ENCODE measurements at places on chromosomes 13 and 19.

DNA sequence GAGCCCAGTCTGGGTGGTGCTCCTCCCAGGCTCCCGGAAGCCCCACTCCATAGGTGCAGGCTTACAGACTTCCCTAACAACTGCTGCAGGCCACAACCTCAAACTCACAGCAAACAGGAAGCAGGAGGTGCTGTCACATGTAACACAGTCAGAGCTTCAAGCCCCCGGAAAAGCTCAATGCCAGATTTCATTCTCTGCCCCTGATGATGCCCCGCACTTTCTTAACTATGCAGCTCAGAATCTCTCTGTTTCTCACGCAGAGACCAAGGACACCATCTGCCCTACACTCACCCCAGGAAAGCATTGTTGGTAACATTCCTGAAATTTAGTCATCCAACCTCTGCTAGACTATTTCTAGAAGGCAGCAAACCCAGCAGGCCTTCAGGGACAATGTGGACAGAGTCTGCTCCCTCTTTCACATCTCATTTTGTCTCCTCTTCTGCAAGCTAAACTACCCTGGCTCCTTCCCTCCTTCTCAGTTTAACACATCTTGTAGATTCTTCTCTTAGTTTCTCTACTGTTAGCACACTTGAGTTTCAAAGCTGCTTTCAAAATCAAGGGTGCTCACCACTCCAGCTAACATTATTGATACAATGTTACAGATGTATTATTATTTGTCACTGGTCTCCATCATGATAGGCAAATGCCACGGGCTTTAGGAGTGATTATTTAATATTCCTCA is 162.5 kb downstream of the KCTD12 start:
- peak; percentile 96 for DNase-seq

- DNase-seq: no peak
These were observed 213.3 kb downstream of the OLFM4 start for GRCh38 chr13:53241891-53242348.

DNA sequence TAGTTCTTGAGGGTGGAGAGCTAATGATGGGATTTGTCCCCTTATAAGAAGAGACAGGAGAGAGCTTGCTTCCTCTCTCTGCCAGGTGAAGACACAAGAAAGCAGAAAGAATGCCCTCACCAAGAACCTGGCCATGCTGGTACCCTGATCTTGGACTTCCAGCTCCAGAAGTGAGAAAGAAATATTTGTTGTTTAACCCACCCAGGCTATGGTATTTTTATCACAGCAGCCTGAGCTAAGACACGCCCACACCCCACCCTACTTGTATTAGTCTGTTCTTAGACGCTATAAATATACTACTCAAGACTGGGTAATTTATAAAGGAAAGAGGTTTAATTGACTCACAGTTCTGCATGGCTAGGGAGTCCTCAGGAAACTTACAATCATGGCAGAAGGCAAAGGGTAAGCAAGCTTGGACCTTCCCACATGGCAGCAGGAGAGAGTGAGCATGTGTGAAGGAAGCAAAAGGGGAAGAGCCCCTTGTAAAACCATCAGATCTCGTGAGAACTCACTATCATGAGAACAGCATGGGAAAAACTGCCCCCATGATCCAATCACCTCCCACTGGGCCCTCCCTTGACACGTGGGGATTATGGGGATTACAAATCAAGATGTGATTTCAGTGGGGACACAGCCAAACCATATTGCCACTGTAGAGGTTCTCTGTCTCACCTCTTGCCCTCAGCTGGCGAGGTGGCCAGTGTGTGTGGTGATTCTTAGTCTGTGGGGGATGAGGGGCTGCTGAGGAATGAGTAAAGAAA is 57.4 kb upstream of the RCBTB2 start:
- no peak for DNase-seq

DNA sequence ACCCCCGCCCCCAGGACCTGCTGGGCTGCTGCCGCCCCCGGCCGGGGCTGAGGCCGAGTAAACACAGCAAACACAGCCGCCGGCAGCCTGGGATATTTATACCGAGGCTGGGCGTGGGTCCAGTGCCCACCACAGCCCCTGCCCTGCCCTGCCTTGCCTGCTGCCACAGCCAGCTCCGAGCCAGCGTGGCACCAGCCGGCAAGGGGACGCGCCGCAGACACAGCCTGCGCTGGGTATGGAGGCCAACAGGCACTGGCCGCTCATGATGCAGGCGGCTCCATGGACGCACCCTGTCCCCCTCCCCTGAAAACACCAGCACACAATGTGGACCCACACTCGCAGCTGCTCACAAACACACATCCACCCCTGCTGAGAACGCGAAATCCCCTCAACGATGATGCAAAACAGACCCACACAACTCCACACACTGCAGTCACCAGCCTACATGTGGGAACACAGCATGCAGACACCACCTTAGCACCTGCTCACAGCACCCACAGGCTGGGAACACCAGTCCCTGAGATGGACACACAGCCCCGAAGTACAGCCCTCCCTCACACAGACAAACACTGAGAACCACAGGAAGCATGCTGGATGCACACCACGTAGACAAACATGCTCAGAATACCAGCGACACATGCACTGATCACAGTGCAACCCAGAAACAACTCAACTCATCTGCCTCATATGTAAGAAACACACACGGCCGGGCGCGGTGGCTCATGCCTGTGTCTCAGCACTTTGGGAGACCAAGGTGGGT is 16.2 kb downstream of the CCDC97 start:
- peak; percentile 50 for DNase-seq

DNA sequence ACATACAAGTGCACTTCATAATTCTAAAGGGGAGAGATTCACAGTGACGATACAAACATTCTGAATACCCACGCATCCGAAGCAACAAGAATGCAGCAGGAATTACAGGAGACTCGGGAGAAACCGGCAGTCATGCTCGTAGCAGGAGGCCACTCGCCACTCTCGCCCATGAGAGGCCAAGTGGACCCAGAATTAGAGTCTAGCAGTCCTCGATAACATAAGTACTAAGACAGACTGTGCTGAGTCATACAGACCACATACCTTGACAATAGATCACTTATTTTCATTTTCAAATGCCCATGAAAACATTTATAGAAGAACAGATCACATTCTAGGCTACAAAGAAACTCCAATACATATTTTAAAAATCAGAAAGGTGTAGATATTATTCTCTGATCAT is 299.1 kb upstream of the TSHZ3 start:
- peak; percentile 7 for DNase-seq

- DNase-seq: peak; percentile 35
These were observed 866 bp upstream of the LMO7 start for GRCh38 chr13:75635101-75635827.

DNA sequence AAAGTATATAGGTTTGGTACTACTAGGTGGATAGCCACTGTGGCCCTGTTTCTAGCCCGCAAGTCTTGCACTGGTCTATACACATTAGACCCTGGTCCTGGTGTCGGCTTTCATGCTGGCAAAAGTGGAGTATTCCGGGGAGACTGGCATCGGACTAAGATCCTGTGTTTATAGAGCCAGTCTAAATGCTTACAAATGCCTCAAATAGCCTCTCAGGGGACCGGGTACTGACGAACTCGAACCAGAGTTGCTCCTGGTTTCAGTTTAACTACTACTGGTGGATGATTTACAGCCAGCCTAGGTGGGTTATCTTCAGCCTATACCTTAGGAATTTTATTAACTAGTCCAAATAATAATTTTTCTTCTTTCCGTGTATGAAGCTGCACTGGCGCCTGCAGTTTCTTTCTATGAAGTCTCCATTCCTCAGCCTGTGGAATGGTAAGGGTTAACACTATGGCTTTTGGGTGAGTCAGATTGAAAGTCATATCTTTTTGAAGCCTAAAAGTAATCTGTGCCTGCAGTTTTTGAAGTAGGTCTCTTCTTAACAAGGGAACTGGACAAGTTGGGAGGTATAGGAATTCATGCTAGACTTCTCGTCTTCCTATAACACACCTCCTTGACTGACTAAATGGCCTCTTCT is 51.3 kb downstream of the OR10H4 start:
- no peak for DNase-seq

GRCh38 chr13:44271031-44271455 is 102.6 kb upstream of the SERP2 start:
- peak; percentile 50 for DNase-seq

DNA sequence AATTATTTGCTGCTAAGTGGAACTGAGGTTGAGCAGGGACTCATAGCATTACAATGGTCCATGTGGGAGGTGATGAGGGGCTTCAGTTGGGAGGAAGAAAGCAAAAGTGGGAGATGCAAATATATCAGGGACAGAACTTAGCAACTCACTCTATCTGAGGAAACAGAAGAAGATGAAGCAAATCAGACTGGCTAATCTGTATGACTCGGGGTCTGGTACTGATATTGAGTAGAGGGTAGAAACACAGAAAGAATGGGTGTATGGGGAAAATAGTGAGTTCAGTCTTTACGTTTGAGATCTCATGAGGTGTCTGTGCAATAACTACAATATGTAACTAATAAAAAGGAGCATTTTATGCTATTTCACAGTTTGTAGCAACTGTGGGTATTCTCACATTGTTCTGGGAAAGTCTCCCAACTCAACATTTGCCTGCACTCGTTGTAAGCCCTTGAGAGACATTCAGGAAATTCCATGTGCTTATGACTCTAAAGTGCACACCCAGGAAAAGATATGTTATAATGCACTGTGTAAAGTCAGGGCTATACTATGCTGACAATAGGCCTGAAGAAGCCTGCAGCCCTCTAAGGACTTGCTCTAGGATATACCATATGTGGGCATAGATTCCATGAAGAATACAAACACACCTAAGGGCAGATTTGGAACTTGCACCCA is 183.5 kb downstream of the SPRY2 start:
- DNase-seq: peak; percentile 80

DNA sequence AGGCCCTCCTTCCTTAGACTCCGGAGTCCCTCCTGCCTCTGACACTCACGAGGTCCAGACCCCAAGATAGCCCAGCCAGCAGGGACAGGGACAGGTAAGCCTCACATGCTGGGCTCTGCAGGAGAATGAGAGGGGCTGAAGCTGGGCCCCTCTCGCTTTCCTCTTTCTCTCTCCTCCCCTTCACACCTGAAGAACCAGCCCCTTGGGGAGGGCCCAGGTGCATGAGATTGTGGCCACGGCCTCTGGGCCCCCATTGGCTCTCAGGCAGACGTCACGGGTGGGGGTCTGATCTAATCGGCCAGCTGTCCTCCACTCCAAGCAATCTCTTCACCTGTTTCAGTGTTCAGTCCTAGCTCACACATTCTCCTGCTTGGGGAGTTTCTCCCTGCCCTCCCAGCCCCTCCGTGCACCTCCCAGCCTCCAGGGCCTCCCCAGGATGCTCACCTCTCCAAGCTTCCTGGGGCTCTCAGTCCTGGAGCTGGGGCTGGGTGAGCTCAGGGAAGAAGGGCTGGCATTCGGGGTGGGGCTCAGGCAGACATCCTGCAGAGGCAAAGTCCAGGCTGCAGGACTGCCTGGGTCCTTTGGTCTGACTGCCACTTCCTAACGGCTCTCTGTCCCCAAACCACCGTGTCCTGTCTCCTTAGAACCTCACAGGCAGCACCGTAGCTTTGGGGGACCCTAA is 2.8 kb downstream of the TMEM150B start:
- no peak for DNase-seq

GRCh38 chr13:23634897-23635296 is 64.7 kb downstream of the TNFRSF19 start:
- DNase-seq: no peak

DNA sequence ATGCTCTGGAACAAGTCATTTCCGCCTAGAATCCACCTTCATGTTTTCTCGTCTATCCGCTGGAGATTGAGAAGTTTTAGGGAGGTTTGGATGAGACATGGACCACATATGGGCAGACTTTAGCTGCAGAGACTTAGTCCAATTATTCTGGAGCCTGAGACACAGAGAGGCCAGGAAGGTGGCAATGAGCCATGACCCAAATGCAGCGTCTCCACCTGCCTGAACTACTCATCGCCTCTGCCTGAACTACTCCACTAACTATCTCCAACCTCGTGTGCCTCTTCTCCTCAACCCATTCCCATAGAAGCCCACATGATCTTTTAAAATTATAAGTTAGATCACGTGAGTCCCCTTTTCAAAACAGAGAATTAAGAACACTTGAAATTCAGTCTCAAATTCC is 5.6 kb downstream of the PLEKHA4 start:
- no peak for DNase-seq

DNA sequence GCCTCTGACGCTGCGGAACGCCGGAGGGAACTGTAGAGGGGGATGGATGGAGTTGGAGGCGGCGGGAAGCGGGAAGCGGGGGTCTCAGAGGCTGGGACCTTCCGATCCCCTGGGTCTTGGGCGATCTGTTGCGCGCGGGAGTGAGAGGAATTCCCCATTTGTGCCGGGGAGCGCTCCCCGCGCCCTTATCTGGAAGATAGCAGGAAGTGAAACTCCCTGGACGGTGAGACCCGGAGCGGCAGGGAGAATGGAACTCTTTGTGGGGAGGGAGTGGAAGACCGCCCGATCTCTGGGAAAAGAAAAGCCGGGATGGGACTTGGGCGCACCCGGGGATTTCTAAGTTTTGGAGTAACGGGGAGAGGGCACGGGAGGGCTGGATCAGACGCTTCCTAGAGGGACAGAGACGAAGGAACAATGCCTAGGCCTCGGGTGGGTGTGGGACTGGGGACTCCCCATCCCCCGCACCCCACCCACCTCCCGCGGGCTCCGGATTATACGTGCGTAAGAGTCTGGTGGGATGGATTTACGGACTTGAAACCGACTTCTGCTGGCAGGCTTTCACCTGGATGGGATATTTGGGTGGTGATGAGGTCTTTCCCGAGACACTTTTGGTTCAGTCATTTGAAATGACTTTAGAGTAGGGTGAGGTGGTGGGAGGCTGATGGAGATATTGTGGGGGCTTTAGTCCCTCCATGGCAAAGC is 495 bp downstream of the LSR start:
- DNase-seq: no peak

DNA sequence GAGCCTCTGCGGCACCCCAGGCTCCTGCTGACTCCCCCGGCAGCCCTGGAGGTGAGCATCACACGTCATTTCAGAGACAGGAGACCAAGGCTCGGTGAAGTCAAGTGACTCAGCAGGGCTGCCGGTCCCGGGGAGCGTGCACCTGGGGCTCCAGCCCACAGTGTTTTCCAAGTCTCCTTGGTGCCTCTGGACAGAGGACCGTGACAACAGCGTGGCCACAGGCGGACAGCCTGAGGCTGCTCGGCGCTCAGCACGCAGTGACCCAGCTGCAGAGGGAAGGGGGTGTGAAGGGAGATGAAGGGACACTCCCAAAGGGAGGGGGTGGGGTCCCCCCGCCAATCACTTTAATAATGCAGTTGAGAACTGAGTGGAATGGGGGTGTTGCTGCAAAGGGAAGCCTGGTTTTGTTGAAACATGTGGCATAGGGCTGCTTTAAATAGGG is 17.5 kb upstream of the ASPDH start:
- no peak for DNase-seq

DNA sequence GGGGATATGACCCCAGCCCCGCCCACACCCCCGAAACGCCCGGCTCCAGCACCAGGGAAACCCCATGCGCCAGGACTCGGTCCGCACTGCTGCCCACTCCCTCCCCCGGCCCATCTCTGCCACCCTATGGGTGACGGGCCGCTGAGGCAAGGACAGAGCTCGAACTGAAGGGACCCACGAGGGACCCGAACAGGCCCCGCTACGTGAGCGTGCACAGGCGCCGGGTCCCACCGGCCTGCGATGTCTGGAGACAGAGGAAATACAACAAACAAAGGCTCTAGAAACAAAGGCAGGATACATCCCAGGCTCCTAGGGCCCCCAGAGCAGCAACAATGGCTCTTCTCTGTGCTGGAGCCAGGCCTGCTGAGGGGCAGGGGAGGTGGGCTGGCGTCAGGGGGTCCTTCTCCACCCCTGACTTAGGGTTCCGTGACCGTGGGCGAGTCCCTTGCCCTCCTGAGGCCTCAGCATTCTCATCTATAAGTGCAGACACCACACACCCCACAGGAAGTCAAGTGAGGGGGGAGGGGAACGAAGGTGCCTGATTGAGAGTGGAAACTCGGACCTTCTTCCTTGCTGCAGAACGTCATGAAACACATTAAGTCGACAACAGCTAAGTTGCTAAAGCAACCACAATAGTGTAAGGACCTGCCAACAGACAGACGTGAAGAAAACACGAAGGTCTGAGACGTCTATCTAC is 3.1 kb downstream of the ABHD17A start:
- no peak for DNase-seq

All from fibroblast of the aortic adventitia (primary cell).